ENCODE measurements at places on chromosomes 16 and 17.
A peak's percentile ranks its signal among the peaks of the same experiment; 100 is the strongest.

- DNase-seq = peak; percentile 1
Measured at GRCh38 chr16:70018254-70018653, 67.1 kb downstream of the CLEC18A start.

GRCh38 chr16:28504707-28505404 lies 1.8 kb downstream of the IL27 start:
- no peak for DNase-seq

GRCh38 chr16:86608301-86608747 lies 30.0 kb downstream of the FOXL1 start:
- DNase-seq = no peak

DNA sequence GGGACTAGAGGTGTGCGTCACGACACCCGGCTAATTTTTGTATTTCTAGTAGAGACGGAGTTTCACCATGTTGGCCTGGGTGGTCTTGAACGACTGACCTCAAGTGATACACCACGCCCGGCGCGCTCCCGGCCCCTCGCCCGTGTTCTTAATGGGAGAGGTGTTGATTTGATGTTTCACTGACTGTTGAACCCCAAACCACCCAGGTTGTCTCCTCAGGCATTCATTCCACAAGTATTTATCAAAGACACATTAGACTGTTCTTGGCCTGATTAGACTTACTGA lies 1.4 kb downstream of the CENPN start:
- DNase-seq = no peak

- DNase-seq = peak; percentile 75
Measured at GRCh38 chr16:10971560-10971961, 27.2 kb downstream of the CLEC16A start.

GRCh38 chr16:80618862-80619648 lies 78.3 kb downstream of the DYNLRB2 start:
- DNase-seq = no peak
